ENCODE measurements at places on chromosomes 3 and 15. TPM values are rescaled to one million over a fixed set of nuclear protein-coding genes. Genes with fewer than 3 reads are reported as not detected.

The CPNE9 gene
- total RNA-seq = not detected

The CYP8B1 gene
- total RNA-seq = not detected

The CHRM5 gene
- not detected for total RNA-seq

The HTR3E gene
- not detected for total RNA-seq

The LTK gene
- total RNA-seq = 0.13 TPM

The AKAP13 gene
- 110 TPM for total RNA-seq

The KCNMB2 gene
- total RNA-seq = not detected

The HCLS1 gene
- total RNA-seq = 43.8 TPM

The VGLL3 gene
- total RNA-seq = 3.7 TPM

The GALNT15 gene
- total RNA-seq = 5.7 TPM

The KBTBD13 gene
- total RNA-seq = not detected

The MYO1E gene
- total RNA-seq = 256 TPM

The ELL3 gene
- 2.0 TPM for total RNA-seq

The SCAANT1 gene
- not detected for total RNA-seq

The ATP2B2 gene
- total RNA-seq = not detected

The PRR20G gene
- not detected for total RNA-seq

The GLDN gene
- total RNA-seq = not detected

The DZIP1L gene
- total RNA-seq = 13.8 TPM

The CAMP gene
- not detected for total RNA-seq

The GATA2 gene
- total RNA-seq = 38.3 TPM

The PCBP4 gene
- total RNA-seq = 23.3 TPM

The CPN2 gene
- not detected for total RNA-seq

Measured in thoracic aorta endothelial cell (primary cell).